ENCODE measurements at places on chromosomes 11 and 22.

DNA sequence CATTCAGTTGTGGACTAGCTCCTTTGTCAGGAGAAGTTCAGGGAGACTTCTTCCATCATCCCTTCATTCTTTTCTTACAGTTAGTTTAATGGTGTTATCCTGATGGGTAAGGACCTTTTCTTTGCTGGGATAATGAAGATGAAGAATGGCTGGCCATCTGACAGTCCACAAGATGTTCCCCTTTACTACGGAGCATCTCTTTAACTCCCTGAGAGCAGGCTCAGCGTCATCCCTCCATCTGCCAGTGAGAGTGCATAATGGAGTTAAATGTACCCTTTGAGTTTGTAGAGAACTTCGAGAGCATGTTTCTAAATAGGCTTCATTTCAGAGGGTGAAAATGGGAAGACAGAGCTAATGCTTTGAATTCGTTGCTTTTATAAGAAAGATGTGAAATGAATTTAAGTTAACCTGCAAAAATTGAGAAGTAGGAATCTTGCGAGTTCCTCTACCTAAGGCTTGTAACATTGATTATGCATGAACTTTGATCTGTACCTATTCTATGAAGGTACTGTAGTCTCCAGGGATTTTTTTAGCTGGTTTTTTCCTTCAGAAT is 1.7 kb downstream of the EP300 start:
- DNase-seq = peak; percentile 16

- DNase-seq = no peak
These were observed 11.4 kb upstream of the VSTM5 start for GRCh38 chr11:93861808-93862207.

DNA sequence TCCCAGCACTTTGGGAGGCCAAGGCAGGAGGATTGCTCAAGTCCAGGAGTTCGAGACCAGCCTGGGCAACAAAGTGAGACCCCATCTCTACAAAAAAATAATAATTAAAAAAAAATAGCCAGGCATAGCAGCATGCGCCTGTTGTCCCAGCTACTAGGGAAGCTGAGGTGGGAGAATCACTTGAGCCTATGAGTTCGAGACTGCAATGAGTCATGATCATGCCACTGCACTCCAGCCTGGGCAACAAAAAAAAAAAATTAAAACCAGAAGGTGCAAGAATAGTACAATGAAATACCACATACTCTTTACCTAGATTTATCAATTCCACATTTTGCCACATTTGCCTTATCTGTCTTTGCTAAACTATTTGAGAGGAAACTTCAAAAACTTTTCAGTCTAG is 8.2 kb downstream of the DPF2 start:
- no peak for DNase-seq

GRCh38 chr11:22567759-22568158 is 57.9 kb downstream of the FANCF start:
- DNase-seq = no peak

GRCh38 chr11:61111050-61111435 is 8.8 kb downstream of the CD5 start:
- no peak for DNase-seq

DNA sequence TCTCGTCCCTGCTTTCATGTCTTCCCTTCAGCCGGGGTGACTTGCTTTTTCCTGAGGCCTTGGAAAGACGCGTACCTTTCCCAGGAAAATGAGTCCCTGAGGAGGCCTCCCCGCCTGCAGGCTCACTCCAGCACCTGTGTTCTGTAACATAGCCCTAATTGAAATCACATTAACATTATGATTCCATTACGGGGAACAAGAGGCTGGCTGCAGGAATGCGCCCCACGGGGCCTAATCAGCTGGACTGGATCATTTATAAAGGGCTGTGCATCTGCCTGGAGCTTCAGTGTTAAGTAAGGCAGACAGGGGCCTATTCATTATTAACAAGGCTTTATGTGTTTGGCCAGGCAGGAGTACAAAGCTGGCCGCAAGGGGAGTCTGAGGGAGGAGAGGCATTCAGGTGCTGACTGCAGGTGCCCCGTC is 41.9 kb upstream of the TSPAN18 start:
- no peak for DNase-seq

- no peak for DNase-seq
These were observed 114.4 kb downstream of the FBXO7 start for GRCh38 chr22:32589007-32589406.

- DNase-seq = no peak
These were observed 598.6 kb downstream of the DLG2 start for GRCh38 chr11:85028329-85029101.

DNA sequence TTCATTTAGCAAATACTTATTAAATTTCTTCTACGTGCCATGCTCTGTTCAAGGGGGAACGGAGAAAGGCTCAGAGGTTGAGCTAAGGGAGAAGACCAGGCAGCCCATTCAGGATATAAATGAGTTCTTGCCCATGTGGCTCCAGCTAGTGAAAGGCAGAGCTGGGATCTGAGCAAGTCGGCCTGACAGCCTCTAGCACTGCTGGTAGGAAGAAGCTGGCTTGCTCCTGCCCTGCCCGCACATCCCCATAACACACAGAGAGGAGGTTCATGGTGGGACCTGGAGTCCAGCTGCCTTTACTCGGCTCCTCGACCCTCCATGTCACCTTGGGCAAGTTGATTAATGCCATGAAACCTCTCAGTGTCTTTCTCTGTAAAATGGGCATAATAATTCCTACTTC is 2.0 kb downstream of the SLC15A3 start:
- no peak for DNase-seq

DNA sequence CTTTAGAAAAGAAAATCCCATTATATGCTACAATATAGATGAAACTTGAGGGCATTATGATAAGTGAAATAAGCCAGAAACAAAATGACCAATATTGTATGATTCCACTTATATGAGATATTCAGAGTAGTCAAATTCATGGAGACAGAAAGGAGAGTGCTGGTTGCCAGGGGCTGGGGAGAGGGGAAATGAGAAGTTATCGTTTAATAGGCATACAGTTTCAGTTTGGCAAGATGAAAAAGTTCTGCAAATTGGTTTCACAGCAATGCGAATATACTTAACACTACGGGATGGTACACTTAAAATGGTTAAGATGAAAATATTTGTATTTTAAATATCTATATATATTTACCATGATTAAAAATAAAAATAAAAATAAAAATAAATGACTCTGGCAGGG is 31.1 kb upstream of the RDX start:
- no peak for DNase-seq

DNA sequence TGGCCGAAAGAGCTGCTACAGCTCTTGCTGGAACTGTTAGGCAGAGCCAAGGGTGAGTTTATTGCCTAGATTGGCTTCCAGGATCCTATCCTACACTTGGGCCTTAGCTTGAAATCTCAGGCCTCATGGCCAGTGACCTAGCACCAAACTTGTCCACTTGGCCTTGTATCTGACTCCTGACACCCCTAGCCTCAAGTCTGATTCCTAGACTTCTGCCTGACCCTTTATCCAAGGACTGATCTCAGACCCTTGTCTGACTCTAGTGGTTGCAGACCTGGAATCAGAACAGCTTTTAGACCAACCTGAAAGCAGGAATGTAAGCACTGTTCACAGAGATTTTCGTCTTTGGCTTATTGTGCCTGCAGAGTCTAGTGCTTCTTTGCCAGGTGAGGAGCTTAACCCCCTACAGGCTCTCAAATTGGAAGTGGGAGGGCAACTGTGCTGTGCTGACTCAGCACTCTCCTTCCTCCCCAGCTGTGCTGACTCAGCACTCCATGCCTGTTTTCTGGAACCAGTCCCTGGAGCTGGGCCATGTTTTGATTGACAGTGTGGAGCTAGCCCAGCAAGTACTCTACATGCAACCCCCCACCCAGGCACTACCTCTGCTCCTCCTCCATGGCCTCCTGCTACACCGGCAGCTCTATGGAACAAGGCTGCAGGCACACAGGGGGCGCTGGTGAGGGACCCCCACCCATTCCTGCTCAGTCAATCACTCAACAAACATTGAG is 35.1 kb downstream of the RRP8 start:
- no peak for DNase-seq

DNA sequence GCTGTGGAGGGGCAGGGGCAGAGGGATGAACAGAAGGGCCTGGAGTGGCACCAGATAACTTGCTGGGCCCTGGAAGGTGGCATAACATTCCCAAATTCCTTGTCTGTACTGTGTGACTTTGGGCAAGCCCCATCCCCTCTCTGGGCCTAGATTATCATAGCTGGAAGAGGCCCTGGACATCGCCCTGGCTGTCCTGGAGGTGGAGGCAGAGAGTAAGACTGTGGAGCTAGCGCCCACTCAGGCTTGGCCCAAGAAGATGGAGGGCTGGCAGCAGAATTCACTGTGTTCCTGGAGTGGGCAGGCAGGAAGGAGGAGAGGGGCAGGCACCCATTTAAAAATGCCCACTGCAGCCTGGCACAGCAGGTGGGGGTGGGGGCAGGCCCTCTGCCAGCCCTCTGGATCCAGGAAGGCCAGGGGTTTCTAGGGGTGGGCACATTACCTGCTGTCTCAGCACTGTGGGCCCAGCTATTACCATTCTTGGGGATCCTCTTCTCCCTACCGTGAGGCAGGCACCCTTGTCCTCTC is 22.6 kb downstream of the ARHGEF17 start:
- DNase-seq = no peak

- no peak for DNase-seq
These were observed 26.5 kb downstream of the ABTB2 start for GRCh38 chr11:34331329-34331728.

DNA sequence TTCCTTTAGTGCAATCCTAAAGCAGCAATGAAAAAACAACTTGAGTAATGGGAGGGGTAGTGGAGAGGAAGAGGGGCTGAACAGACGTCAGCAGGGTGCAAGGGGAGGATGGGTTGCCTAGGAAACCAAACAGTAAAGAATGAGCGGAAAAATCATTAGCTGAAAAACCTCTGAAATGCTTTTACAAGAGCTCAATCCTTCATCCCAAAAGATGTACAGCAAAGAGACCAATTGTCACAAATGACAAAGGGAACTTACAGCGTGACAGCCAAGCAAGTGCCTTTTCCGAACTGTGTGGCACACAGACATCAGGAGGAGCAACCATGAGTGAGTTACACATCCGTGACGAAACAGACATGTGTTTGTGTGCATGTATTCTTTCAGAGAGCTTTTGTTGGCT is 104.6 kb downstream of the SIK3 start:
- DNase-seq = peak; percentile 64
